ENCODE measurements at places on chromosomes 6 and 20.

DNA sequence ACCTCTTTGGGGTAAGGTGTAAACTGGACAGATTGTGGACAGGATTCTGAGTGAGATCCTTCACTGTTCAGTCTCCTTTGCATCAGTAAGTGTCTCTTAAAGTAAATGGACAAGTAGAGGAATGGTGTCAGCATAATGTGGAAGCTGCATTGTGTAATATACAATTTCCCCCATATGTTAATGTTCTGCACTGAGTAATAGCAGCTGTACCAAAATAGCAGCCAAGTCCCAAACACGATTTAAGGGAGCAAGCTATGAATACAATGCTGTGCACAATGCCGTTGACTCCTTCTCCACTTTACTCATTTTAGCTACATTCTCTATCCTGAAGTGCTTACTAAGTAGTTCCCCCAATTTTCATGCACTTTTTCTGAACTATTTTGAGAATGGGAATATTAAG, 21.1 kb upstream of the TRIM26 start:
- no peak for DNase-seq

DNA sequence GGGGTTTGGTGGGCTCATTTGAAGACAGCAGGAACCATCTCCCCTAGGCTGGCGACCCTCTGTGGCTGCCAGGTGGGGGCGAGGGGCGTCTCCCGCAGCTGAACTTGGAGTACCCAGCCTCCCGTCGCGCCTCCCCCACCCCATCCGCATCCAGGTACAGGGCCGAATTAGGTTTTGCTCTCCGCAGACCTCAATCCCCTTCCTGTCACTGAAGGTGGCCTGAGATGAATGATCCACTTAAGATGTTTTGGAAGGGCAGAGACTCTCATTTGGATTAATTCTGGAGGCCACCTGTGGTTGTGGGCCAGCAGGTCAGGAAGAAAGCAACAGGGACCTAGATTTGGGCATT, 493 bp downstream of the CD83 start:
- DNase-seq = no peak

- DNase-seq = no peak
Measured at GRCh38 chr20:40610730-40611129, 78.3 kb downstream of the MAFB start.

- no peak for DNase-seq
Measured at GRCh38 chr6:45963896-45964295, 51.8 kb downstream of the CLIC5 start.

- no peak for DNase-seq
Measured at GRCh38 chr6:122143813-122144601, 255.4 kb upstream of the HSF2 start.

- DNase-seq = no peak
Measured at GRCh38 chr6:80316686-80317231, 210.3 kb downstream of the BCKDHB start.

DNA sequence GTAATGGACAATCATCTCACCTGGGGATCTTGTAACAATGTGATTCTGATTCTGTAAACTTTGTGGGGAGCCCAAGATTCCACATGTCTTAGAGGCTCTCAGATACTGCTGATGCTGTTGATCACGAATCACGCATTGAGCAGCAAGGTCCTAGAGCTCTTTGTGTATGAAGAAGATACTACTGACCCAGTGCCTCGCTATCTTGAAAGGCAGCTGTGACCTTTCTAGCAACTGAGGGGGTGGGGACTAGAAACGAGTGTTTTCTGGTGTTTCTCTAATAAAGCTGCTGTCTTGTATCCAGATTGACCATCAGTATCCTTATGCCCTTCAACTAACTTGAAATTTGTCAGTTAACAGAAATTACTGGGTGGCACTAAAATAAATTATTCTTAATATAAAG, 142.9 kb downstream of the MTHFD1L start:
- DNase-seq = no peak

DNA sequence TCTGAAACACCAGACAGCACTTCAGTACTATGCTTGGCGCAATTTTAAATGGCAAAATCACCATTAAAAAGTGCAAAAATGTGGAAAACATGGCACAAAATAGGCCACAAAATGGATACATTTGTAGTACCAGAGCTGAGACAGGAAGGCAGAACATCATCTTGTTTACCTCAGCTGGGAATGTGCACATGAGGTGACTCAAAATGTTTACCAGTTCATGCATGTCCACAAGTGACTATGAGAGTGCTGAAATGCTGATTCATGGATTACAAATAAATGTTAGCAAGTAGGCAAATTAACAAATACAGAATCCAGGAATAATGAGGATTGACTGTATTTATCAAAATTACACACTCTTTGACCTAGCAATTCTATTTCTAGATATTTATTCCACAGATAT, 201.6 kb downstream of the ISM1 start:
- no peak for DNase-seq

DNA sequence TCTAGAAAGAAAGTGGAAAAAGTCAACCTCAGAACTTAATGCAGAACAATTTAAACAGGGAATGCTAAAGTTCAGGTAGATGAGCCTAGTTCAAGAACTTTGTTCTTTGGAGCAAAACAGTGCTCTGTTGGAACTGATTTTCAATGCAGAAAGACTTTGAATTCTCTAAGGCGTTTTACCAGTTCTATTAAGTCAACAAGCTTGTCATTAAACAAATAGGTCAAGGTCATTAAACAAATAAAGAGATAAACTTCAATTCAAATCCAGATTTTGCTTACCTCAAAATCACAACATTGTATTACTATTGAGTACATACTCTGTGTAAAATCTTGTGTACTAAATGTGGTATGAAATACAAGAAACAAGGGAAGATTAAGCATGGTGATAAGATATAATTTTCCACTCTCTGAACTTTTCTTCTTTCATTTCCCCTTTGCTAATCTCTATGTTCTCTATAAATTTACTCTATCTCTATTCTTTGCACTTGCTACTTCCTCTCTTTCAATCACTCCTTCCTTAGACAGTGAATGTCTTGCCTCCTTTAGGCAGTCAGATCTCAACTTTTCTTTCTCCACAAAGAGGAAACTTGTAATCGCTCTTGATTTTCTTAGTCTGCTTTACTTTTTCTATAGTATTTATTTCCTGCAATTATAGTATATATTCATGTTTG, 160.8 kb upstream of the KHDRBS2 start:
- no peak for DNase-seq

DNA sequence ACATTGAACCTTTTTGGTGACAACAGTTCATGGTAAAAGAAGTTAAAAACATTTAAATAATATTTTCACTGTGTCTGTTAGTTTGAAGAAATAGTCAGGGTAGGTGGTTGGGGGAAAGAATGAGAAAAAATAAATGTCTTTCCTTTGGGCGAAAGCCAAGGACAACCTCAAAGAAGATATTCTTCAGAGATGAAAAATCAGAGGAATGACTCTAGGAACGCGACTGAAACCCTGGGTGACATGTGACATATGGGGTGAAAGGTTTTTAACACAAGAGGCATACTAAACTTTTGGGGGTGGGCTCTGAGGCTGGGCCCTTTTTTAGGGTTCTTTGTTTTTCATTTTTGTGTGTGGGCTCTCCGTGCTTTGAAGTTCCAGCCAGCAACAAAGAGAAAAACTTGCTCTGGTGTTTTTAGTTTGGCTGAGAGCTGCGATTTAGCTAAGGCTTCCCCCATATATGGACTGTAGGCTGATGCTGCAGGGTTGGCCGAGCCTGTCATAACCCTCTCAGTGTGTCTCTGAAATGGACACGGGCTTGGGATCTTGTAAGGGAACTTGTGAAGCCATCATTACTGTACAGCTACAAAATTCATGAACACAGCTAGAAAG, 610.1 kb upstream of the ARID1B start:
- no peak for DNase-seq

DNA sequence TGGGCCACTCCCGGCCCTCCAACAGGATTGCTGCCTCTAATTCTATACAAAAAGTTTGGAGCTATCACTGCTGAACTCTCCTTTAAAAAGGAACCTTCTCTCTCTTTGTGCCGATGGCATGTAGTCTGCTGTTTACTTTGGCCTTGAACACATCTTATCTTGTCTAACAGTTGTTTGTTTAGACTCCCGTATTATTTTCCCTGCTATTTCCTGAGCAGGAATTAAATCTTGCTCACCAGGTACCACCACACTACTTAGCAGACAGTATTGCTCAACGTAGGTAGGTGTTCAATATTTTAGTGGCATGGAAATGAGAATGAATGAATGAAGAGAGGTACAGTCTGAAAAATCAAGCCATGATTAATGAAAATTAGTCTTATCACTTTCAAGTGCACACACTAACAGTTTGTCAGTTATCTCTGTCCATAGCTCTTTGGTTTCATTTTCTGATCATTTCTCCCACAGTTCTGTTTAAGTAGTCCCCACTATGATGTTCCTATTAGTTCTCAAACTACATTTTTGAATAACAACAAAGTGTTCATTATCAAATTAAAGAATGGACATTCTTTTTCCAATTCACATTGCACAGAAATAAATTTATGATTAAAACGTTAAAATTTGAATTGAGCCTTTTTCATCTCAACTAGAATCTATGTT, 6.8 kb upstream of the HEY2 start:
- DNase-seq = no peak

DNA sequence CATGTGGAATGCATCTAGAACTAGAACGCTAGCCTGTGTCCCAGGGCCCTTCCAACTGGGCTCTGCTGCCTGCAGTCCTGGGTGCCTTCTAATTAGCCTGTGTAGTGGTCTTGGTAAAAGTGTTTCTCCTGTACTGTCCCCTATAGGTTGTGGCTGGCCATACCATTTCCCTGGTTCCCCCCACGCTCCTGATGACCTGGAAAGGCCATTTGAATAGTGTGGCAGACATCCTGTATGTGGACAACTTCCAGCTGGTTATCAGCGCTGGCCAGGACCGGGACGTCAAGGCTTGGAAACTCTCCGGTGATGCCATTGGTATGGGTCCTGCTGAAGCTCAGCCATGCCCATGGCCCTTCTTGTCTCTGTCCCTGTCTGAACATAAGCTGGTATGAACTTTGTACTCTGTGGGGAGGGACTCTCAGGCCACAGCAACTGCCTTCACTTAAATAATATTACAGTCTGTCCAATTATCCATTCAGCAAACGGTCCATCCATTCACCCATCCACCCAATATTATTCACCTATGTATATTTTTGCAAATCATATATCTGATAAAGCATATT, 60.7 kb downstream of the SUN5 start:
- DNase-seq = no peak

- no peak for DNase-seq
Measured at GRCh38 chr6:108914235-108915022, 66.2 kb downstream of the ARMC2 start.

DNA sequence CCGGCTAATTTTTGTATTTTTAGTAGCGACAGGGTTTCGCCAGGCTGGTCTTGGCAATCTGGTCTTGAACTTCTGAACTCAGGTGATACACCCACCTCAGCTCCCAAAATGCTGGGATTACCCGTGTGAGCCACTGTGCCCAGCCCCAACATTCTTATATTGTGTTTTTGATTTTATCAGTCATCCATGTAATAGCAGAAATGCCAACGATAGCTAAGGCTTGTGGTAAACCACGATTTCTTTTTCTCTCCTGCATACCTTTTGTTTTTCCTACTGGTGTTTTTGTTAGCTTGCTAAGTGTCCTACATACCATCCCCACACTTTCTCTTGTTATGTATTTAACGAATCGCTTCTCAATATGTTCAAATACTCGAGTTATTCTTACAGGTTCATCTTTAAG, 12.1 kb downstream of the PHACTR2 start:
- DNase-seq = no peak

GRCh38 chr6:36599791-36600209, 5.6 kb downstream of the SRSF3 start:
- DNase-seq = no peak

- no peak for DNase-seq
Measured at GRCh38 chr6:45984347-45984746, 31.3 kb downstream of the CLIC5 start.

DNA sequence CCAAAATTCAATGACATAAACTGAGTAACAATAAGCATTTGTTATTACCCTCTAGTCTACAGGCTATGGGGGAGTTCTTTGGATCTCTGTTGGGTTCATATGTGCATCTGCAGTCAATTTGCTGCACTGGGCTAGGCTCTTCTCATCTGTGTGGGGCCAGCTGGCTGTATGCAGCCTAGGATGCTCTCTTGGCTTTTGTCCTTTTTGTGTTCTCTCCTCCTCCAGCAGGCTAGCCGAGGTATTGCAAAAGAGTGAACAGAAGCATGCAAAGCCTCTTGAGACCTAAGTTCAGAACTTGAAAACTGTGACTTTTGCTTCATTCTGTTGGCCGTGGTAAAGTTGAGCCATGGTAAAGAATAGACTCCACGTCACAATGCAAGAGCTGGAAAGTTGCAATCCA, 62.8 kb upstream of the FOXO3 start:
- no peak for DNase-seq

GRCh38 chr6:73746787-73747186, 50.8 kb downstream of the CD109 start:
- DNase-seq = no peak

- no peak for DNase-seq
Measured at GRCh38 chr6:129981598-129981997, 36.8 kb upstream of the L3MBTL3 start.
